ENCODE measurements at places on chromosomes 7 and 10.

DNA sequence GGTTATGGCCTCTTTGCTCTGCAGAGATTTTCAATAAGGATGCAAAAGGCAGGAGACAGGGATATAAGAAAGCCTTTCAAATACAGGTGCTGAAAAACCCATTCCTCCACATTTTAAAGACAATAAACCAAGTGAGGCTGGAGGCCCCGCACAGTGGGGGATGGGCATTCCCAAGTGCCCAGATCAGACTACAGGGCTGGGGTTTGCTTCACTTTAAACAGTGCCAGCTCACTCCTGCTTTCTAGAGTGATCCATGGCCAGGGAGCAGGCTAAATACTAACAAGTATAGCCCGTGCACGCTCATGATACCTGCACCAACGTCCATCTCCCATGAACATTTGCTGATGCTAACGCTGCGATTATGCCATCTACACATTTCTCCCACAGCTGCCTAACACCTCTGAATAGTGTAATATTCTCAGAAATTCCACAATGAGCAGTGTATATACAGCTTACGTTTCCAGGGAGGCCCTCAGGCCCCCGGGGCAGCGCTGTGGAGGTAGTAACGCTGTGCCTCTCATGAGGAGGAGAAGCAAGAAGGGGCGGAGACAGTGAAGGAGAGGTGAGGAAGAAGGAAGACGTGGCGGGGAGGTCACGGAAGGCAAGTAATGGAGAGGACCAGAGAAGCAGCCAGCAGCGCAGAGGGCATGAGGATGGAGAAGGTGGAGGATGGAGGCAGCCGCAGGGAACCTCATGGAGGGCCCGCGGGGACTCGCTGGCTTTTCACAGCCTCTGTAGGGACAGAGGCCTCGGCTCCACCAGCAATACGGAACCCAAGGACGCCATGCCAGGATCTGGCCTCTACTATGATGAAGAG is 141.7 kb downstream of the USP6NL start:
- DNase-seq: no peak

- no peak for DNase-seq
These were observed 55.7 kb downstream of the TMEM209 start for GRCh38 chr7:130149281-130150139.

- no peak for DNase-seq
These were observed 138.5 kb downstream of the CPED1 start for GRCh38 chr7:121126801-121127534.

- no peak for DNase-seq
These were observed 68.5 kb upstream of the BMPER start for GRCh38 chr7:33836797-33837355.

GRCh38 chr7:28539289-28539981 is 127.1 kb downstream of the CREB5 start:
- no peak for DNase-seq

DNA sequence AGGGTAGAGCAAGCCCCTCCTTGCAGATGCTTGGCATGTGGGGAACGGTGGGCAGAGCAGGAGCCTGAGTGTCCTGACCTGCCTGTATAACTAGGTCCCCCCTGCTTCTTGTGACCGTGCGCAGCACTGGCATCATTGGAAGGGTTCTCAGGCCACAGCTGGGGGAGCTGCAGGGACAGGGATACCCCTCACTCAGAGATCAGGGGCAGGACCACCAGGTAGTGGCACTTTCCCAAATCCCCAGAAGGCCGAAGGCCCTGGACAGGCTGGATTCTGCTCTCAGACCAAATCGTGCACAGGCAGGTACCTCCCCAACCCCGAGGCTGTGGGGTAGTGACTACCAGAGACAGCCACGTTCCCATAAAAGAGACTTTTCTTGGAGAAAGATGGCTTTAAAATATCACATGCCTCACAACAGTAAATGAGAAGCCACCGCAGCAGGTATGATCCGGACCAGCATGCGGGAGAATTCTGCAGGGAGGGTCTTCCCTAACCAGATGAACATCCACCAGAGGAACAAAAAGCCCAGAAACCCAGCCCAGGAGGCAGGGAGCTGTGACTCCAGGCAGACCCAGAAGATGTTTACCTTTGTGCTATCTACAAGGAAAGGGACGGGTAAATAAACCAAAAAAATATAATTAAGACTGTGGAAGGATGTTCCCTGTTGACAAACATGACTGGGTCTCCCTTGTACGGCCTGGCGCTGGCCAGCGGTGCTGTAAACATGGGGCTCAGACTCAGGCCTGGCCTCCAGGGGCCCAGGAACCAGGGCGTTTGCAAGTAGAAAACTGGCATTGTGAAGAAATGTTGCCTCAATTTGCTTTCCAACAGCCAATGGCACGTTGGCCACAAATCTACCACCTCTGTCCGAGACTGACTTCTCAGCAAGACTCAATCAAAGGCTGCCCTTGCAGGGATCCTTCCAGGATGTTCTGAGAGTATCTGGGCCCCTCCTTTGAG is 180.0 kb downstream of the TNS3 start:
- DNase-seq: no peak

GRCh38 chr10:70458329-70459060 is 17.0 kb upstream of the NODAL start:
- DNase-seq: peak; percentile 29

DNA sequence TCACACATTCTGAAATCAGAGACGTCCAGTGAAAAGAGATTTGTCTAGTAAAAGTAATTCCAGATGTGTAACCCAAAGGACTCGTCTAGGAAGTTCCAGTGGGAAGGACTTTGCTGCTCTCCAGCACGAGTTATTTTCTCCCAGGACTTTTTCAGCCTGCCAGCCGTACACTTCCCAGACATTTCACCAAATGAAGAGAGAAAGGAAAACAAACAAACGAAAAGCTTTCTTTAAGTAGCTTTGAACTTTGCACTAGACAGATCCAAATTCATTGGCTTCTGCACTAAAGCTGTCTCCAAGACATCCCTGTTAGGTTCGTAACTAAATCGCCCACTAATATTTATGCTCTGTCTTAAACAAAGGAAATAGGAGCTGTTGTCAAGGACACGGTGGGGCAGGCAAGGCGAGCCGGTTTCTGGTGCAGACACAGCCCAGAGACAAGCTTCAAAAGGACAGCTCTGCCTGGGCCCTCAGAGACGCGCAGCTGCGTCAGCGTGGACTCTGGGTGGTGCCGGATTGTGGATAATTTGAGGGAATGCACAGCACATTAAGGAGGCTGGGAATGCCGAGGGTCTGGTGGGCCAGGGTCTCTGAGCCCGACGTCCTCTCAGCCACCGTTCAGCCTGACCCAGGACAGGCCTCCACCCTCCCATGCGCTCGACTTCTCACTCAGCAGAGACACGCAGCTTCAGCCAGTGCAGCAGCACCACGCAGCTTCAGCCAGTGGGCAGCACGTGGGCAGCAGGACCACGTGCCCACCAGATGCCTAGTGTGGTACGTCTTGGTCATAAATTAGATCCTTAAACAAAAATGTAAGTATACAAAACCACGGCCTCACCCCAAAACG is 64.1 kb upstream of the INSIG1 start:
- no peak for DNase-seq

GRCh38 chr10:86288695-86289576 is 77.7 kb downstream of the GRID1 start:
- peak; percentile 1 for DNase-seq

DNA sequence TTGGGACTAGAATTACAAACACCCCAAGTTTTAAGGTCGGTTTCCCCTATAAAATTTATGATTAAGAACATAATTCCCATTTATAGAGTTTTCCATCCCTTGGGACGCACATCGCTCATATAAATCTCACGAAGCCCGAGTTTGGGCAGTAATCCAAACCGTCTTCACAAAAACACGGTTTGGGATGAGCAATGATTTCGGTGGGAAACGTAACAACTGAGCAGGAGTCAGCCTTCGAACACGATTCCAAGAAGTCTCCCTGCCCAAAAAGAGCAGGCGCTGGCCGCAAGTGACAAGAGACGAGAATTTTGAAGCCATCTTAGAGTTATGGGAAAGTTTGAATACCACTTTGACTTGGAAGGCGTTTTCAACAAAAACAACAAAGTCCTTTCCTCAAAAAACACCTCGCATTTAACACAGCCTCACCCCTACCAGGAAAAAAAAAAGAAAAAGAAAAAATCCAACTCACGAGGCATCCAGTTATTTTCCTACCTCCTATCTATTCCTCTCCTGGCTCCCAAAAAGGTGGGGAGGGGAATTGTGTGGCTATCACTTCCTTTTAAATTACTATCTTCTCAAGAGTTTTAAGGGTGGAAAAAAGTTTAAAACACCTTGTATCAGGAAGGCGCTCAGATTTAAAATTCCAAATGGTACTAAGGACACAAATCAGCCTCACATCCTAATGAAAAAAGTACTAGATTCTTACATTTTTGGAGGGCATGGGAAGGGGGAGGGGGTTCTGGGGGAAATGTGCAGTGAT is 1.6 kb downstream of the SEPHS1 start:
- DNase-seq: no peak

- no peak for DNase-seq
These were observed 160.0 kb upstream of the INSYN2A start for GRCh38 chr10:127356360-127356759.

Measured in activated CD4-positive, alpha-beta T cell treated with anti-CD3 and anti-CD28 coated beads for 1 hour (primary cell).